ENCODE measurements at places on chromosomes 16 and 17.

- no peak for DNase-seq
Measured at GRCh38 chr17:42682722-42683403, 532 bp downstream of the CNTNAP1 start.

DNA sequence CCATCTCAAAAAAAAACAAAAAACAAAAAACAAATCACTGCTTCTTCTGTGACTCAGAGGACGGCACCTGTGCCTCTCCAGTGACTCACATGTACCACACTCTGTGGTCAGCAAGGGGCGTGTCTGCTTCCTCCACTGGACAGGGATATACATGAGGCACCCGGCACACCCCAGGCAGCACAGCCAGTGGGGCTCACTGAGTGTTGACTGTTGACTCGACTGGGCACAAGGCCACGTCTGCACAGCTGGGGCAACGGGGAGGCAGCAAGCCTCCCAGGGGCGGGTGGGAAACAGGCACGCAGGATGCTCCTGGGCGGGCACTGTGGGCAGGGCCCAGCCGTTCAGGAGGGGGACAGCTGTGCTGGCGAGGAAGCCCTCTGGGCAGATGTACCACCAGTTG, 64.1 kb downstream of the TIMM22 start:
- DNase-seq, result peak; percentile 29

DNA sequence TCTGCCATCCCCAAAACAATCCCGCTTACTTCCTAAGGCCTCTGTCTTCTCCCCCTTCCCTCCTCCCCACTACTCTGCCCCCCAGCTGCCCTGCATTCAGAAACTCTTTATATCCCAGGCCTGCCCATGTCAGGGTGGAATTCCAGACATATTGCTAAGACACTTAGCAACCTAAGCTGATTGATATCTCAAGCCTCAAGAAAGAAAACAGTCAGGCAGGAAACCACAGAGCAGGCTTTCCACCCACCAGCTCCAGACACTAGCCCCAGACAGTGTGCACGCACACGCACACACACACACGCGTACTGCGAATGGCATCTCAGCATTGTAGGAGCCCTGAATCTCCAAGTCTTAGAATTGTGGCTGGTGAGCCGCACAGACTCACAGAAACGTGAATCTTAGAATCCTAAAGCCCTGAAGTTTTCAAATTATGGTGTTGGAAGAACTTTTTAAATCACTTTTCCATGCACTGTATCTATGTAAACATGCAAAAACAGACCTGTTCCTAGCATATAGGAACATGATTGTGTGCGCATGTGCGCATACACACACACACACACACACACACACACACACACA, 8.8 kb upstream of the LPCAT2 start:
- no peak for DNase-seq

GRCh38 chr17:16900288-16900882, 71.5 kb downstream of the TNFRSF13B start:
- no peak for DNase-seq

GRCh38 chr16:177394-177822, 928 bp downstream of the HBA1 start:
- DNase-seq, result no peak

GRCh38 chr16:4882633-4883285, 35.5 kb downstream of the UBN1 start:
- DNase-seq, result no peak

- no peak for DNase-seq
Measured at GRCh38 chr17:6110088-6110487, 39.9 kb downstream of the WSCD1 start.

DNA sequence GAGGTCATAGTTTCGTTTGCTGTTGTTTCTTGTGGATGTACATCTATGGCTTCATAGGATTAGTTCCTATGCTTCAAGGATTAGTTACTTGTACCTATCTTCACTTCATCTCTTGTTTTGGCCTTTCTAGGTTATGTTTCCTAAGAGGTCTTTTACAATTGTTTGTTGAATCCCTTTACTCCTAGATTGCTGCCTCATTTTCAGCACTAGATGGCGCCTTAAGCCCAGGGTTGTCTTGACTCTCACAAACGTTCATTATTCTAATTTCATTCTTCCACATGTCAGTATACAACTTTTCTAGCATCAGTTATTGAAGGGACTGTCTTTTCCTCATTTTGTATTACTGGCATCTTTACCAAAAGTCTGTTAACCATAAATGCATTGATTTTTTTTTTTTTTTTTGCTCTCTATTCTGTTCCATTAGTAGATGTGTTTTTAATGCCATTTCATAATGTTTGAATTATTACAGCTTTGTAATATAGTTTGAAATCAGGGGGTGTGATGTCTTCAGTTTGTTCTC, 45.0 kb upstream of the NACA2 start:
- peak; percentile 64 for DNase-seq

DNA sequence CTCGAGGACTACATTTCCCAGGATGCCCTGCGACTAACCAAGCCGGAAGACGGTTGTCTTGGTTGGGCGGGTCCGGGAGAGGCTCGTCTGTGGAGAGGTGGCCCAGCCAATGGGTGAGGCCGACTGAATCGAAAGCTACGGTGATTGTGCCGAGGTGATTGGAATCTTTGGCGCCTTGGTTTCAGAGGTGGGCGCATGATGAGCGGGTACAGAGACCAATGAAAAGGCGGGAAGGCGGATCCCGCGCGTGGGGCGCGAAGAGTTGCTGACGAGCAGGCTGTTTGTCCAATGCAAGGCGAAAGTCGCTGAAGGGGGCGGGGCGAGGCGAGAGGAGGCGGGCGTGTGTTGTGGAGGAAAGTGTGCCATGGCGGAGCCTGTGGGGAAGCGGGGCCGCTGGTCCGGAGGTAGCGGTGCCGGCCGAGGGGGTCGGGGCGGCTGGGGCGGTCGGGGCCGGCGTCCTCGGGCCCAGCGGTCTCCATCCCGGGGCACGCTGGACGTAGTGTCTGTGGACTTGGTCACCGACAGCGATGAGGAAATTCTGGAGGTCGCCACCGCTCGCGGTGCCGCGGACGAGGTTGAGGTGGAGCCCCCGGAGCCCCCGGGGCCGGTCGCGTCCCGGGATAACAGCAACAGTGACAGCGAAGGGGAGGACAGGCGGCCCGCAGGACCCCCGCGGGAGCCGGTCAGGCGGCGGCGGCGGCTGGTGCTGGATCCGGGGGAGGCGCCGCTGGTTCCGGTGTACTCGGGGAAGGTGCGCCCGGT, at the start of gene NFATC2IP:
Gene NFATC2IP (plus strand): TSS at position 290 of the 762 bp plus-strand sequence. CDS start 75 bp downstream, at position 365.
- DNase-seq, result peak; percentile 100

DNA sequence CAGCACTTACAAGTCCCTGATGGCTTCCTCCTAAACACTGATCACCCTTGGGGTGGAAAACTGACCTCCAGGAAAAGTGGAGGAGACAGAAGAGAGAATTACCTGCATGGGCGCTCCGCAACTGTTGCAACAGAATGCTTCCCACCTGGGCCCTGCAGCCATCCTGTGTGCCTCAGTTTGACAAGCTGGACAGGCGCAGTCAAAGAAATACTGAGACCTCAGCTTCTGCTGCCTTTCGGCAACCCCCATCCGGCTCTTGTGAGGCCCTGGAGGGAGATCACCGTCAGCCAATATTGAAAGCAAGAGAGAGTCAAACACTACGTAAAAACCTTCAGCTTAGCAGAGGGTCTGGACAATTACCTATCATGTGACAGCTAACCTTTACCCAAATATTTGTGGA, 24.8 kb downstream of the SERPINF1 start:
- DNase-seq, result no peak

DNA sequence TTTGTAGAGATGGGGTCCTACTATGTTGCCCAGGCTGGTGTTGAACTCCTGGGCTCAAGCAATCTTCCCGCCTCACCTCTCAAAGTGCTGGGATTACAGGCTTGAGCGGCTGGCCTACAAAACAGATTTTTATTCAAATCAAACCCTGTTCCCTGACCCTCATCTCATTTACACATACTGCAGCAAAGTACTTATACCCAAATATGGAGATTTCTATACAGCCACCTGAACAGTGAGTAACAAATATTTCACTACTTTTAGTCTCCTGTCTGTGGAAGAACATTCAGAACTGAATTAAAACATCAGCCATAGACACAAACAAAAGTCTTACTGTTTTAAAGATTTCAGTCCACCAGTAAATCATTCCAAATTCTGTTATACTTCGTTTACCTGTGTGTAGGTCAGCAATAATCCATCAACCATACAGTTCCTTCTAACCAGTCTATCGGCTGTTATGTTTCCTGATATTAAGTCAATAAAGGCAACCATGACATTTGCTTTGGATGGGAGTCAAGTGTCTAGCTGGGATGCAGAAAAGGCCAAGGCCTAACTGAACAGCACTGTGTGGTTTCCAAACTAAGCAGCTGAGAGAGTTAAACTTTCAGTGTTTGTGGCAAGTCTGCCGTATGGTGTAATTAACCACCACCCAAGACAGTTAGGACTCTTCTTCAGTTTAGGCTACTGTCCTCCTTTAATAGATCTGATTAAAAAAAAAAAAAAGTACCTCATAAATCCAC, 22.3 kb downstream of the ERN1 start:
- DNase-seq, result no peak

DNA sequence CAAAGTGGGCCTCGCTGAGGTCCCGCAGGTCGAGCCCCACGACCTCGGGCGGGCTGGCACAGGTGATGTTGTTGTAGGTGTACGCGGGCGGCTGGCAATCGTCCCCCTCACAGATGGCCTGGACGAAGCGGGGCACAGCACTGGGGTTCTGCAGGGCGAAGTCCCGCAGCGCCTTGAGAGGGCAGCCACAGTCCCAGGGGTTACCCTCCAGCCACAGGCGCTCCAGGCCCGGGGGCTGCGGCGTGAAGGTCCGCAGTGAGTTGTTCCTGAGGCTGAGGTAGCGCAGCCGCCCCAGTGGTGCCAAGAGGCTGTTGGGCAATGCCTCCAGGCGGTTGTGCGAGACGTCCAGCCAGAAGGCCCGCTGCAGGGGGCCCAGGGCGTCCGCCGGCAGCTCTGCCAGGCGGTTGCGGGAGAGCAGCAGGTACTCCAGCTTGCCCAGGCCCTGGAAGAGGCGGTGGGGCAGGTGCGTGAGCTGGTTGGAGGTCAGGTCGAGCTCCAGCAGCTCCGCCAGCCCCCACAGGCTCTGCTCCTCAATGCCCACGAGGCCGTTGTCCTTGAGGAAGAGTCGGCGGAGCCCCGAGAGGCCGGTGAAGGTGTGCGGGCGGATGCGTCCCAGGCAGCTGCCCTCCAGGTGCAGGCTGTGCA, 2.8 kb downstream of the IGFALS start:
- DNase-seq, result no peak

GRCh38 chr17:79624718-79625478, 14.0 kb upstream of the RBFOX3 start:
- DNase-seq, result no peak

DNA sequence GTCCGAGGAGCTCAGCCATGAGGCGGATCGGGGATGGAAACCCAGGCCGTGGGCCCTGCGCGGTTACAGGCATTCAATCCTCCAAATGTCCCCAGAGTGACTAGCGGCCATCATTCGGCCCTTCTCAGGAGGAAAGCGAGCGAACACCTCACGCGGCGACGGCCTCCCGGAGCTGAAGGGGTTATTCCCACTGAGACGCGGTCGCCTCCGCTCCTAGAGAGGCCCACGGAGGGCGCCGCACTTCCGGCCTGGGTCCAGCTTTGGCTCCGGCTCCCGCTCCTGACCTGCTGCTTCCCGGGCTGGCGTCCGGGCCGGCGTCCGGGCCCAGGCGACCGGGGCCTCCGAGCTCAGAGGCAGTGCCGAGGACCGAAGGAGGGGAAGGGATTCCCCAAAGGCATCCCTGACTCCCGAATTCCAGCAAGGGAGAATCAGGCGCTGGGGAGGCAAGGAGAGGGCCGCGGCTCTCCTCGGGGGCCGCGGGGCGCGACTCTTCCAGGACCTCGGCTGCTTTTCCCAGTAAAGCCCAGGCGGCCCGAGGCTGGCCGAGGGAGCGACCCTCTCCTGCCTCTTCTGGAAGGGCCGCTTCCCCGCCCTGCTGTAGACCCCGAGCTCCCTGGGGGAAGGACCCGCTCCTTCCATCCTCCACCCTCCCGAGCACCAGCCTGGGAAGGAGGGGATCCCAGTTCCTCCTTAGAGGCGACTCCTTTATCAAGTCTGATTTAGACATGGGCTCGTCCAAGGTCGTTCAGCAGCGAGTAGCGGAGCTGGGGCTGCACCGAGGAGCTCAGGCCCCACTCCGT, 18.6 kb upstream of the ZNF629 start:
- DNase-seq, result peak; percentile 52

- DNase-seq, result peak; percentile 52
Measured at GRCh38 chr17:8223356-8224126, 13.2 kb upstream of the AURKB start.

GRCh38 chr16:67026570-67026969, 2.4 kb upstream of the CBFB start:
- no peak for DNase-seq

DNA sequence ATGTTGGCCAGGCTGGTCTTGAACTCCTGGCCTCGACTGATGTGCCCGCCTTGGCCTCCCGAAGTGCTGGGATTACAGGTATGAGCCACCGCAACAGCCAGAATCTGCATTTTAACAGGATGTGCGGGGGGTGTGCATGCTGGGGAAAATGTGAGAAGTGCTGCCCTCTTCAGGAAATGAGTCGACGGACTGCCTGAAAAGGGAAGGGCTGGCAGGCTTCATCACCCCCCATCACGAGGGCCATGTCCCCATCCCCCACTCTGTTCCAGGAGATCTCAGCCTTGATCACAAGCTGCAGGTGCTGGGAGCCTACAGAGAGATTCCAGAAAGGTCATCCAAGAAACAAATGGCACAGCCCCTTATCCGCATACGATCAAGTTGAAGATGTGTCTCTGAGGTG, 195.3 kb upstream of the RPL38 start:
- no peak for DNase-seq

- no peak for DNase-seq
Measured at GRCh38 chr16:79155471-79155870, 445.1 kb downstream of the MAF start.

DNA sequence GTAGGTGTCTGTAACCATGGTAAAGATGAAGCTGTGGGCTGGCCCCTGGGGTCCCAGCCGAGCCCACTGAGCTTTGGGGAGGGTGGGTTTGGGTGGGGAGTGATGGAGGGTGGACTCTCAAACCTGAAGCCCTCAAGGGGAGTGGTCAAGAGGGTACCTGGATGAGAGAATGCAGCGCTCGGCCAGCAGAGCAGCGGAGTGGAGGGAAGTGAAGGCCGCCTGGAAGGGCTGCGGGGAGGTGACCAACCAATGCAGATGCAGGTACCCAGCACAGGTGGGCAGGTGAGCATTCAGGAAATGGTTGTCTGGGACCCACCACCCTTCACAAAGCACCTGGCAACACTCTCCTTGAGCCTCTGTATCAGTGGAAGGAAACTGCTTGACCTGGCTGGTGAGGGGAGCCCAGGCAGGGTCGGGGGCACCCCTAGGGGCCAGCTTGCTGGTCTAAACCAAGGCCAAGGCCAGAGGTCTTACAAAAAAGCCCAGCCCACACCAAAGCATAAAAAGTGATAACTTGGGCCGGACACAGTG, 3.4 kb upstream of the SLC5A10 start:
- no peak for DNase-seq

GRCh38 chr17:41048441-41048840, 1.3 kb upstream of the KRTAP2-1 start:
- no peak for DNase-seq

GRCh38 chr16:30122604-30123160, 338 bp downstream of the MAPK3 start:
- no peak for DNase-seq

DNA sequence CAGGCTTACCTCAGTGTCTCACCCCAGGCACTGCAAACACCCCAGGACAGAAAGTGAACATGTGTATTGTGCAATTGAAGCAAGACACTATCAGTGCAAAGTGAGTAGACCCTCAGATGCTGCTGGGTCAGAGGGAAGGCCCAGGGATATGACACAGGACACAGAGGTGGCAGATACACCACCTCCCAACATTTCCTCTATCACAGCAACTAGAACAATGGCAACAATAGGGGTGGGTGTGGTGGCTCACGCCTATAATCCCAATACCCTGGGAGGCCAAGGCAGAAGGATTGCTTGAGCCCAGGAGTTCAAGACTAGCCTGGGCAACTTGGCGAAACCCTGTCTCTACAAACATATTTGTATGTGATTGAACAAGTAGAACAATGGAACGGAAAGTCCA, 22.5 kb downstream of the MILR1 start:
- DNase-seq, result no peak
